Esophagus squamous epithelium (tissue), 5 donors: ENCODE measurements at places on chromosomes 12 and 14. TPM values are rescaled to one million over a fixed set of nuclear protein-coding genes. Genes with fewer than 3 reads are reported as not detected.

The ACOT4 gene
- 2.0 TPM for total RNA-seq

GRCh38 chr12:120062976-120063579 is 53.5 kb downstream of the RAB35 start:
- no peak for DNase-seq

DNA sequence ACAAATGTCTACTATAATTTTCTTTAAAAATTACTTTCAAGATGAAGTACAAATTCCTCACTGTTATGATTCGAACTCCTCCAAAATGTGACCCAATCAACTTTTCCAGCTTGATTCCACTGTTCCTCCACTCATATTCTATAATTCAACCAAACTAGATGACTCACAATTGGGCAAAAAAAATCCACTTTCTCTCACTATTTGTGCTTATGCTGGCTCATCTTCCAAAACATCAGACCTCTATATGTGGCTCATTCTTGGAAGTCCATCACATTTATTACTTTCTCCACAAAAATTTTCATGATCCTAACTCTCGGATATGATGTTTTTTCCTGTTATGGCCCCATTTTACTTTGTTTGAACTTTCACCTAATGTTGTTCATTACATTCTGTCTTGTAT is 26.9 kb upstream of the RXYLT1 start:
- no peak for DNase-seq

GRCh38 chr14:90733139-90733808 is 83.0 kb downstream of the TTC7B start:
- no peak for DNase-seq

DNA sequence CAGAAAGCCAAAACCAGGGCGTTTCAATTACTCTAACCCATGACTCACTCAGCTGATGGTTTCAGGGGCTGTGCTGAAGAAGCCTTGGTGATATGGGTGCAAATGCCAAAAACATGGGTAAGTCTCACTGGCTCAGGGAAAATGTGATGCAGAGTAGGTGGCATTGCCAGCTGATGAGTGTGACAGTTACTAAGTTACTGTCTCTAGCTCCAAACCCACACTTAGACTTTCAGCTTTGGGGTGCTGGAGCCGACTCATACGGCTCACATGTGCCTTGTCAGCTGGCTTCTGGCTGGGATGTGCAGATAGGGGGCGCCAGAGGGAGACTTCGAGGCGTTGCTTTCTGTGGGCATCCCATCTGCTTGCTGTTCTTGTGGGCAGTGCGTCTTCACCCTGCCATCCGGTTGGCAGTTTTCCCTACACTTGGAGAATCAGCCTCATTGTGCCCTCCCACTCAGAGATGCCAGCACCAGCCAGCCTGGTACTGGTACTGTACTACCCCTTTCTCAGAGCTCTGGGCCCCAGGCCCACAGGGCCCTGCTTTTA is 11.1 kb upstream of the KRT7 start:
- DNase-seq = no peak

DNA sequence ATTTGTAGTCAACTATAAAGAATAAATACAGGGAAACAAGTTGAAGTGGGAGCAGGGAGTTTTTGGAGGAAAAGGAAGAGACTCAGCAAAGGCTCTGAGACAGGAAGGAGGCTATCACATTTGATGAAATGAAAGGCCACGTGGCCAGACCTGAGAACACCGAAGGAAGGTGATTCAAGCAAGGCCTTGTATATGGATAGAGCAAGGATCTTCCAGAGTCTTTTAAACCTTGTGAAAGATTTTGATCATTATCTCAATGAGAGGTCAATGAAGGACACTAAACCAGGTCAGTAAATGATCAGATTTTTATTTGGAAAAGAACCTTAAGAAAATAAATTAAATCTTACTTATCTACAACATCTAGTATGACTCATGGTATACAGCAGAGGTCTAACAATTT is 523.5 kb downstream of the SLC16A7 start:
- no peak for DNase-seq

- no peak for DNase-seq
Measured at GRCh38 chr12:20572451-20572850, 122.7 kb upstream of the SLCO1C1 start.

DNA sequence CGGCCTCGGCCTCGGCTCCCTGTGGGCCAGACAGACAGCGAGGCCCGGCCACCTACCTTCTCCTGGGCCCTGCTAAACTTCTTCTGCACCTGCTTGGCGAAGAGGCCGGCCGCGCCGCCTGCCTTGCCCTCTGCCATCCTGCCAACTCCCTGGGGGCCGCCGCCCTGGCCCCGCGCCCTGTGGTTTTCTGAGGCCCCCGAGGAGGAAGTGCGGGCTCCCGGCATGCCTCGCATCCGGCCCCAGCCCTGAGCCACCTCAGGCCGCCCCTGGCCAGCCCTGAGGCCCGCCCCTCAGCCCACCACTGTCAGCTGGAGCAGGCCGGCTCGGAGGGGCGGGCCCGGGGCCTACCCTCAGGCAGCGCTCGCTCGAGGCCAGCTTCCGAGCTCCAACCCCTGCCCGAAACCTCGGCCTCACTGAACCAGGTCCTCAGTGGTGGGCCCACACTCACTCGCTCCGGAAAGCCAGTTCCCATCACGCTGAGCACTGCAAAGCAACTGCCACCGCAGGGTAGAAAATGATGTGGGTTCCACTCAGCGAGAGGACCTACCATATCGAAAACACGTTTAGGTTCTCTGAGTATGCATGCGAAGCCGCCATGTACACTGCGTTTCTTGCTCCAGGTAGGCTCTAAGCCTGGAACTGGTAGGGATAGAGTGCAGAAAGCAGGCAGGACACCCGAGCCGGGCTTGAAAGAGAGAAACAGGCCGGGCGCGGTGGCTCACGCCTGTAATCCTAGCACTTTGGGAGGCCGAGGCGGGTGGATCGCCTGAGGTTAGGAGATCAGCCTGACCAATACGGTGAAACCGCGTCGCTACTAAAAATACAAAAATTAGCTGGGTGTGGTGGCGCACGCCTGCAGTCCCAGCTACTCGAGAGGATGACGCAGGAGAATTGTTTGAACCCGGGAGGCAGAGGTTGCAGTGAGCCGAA is at the start of gene BIN2:
Gene BIN2, minus strand, starts transcription at position 209 of the 930 bp plus-strand sequence. Its CDS starts 72 bp downstream, at position 137.
- no peak for DNase-seq
